ENCODE measurements at places on chromosomes 6 and 20.

DNA sequence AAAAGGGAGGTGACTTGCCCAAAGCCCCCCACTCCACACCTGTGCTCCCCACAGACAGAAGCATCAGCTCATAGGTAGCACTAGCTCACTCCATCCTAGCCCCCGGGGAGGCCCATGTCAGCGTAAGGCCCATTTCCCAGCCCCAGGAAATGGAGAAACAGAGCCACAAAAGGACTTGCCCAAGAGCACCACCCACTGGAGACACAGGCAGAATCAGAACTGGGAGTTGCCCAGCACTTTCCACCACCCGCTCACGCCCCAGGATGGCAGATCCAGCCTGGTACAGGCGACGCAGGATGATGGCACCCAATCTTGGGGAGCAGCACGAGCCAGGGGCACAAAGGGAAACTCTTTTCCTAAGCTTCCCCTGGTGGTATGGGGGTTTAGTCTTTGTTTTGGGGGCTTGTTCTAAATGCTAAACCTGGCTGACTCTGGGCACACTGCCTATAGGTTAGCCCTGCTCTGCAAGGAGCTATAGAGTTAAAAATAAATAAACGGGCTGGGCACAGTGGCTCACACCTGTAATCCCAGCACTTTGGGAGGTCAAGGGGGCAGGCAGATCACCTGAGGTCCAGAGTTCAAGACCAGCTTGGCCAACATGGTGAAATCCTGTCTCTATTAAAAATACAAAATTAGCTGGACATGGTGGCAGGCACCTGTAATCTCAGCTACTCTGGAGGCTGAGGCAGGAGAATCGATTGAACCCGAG lies 11.8 kb downstream of the C20orf203 start:
- DNase-seq = no peak
- no peaks in the 10 kb centered on the region for H3K27me3 ChIP-seq
- H3K4me3 ChIP-seq = no peak overlapping the region
- peaks cover 3% of the 10 kb centered on the region for H3K4me1 ChIP-seq

DNA sequence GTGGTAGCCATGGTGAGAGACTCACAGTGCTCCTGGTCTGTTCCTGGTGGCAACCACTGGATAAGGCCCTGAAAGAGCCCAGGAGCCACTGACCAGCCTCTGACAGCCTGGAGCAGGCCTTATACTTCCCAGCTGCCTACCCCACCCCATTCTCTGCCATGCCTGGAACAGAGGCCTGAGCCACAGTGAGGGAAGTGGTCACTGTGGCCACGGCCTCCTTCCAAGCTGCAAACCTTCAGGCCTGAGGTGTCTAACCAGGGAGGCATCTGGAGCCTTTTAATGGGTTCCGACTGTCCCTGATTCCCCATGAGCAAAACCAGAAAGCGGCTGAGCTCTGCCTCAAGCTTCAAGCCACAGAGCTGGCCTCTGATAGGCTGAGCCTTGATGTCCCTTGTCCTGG lies 113.0 kb upstream of the SIRPA start:
- no peak overlapping the region for H3K27ac ChIP-seq
- H3K4me1 ChIP-seq = peaks cover 4% of the 10 kb centered on the region
- no peaks in the 10 kb centered on the region for H3K36me3 ChIP-seq
- peaks cover 45% of the 10 kb centered on the region for H3K27me3 ChIP-seq

GRCh38 chr6:79403086-79403485 lies 134.1 kb downstream of the LCA5 start:
- H3K4me1 ChIP-seq = no peaks in the 10 kb centered on the region
- DNase-seq = no peak
- no peaks in the 10 kb centered on the region for H3K36me3 ChIP-seq
- no peak overlapping the region for H3K27ac ChIP-seq

- H3K27ac ChIP-seq = no peak overlapping the region
- H3K4me3 ChIP-seq = no peak overlapping the region
- no peaks in the 10 kb centered on the region for H3K27me3 ChIP-seq
- H3K36me3 ChIP-seq = peaks cover 44% of the 10 kb centered on the region
- no peak for DNase-seq
- H3K4me1 ChIP-seq = no peaks in the 10 kb centered on the region
Measured at GRCh38 chr6:5751525-5752390, 255.0 kb downstream of the NRN1 start.
